ENCODE measurements at places on chromosomes 1 and 21.
A peak's percentile ranks its signal among the peaks of the same experiment; 100 is the strongest.

DNA sequence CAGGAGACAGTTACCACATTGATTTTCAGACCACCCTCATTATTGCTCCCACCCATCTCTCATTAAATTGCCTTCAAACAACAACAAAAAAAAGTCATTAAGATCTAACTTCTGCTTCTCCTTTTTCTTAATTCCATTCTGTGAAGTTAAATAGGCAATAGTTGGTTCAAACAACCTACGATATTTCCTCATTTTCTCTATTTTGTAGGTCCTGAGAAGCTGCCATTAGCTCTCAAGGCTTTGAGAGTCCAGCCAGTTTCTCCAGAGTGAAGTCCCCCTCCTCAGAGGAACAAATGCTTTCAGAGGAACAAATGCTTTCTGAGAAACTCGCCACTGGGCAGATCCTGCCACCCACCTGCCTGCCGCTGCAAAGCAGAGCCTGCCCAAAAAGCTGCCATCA, 125.6 kb downstream of the ETS2 start:
- DNase-seq = no peak

DNA sequence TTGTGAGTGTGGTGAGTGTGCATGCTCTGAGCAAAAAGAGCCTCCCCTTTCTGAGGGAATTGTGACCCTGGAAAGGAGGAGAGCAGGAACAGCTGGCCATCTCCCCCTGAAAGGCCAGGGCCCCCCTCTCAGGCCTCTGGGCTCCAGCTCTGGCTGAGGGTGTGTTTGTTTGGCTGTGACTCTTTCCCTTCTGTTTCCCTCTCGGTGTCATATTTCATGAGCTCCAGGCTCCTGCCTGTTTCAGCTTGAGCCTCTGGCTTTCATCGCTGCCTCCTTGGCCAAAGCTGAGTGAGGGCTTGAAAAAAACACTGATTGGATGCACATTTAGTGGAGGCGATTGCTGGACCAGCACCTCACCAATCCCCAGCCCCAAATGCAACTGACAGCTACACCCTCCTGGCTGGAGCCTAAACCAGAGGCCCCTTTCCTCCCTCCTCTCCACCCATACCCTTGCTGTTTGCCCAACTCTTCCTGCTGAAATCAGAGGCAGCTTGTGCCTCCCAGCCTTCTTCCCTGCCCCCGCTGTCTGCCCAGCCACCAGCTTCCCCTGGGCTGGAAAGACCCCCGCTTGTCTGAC, 64.1 kb downstream of the DDR2 start:
- peak; percentile 97 for DNase-seq

GRCh38 chr1:24749252-24749651, 4.0 kb downstream of the CLIC4 start:
- no peak for DNase-seq

GRCh38 chr21:23455676-23456075, 2151.6 kb downstream of the MRPL39 start:
- DNase-seq = no peak

GRCh38 chr1:113090051-113090450, 17.1 kb downstream of the LRIG2 start:
- DNase-seq = no peak

DNA sequence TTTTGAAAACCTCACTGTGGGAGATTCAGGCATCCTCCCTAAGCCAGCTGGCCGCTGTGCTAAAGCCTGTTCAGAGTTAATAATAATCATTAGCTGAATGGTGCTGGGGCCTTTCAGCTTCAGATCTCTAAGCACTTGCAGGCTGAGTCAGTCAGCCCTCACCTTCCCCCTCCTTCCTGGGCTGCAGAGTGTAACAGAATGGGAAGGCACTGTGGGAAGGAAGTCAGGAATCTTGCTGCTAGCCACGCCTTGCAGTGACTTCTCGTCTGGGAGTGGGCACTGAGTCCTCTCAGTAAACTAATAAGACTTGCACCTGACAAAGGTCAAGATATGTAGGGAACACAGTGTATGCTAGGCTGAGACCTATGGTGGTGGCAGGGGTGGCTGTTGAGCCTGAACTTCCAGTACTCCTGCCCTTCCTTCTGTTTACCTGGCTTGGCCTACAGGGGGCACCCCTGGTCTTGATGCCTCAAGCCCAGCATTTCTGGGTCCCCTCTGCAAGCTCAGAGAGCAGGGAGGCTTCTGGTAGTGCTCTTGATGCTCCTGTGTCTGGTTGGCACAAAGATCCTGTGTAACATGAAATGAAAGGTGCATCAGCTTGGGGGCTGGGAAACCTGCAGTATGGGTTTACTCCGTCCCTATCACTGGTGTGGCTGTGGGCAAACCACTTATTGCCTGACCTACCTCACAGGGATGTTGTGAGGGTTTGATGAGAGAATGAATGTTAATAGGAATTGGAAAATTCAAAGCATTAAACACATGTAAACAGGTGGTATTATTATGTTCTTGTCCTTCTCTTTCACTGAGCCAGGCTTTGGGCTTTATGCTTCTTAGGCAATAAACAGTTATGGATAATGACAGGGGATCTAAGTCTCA, 6.0 kb downstream of the CYB561D1 start:
- DNase-seq = peak; percentile 25

DNA sequence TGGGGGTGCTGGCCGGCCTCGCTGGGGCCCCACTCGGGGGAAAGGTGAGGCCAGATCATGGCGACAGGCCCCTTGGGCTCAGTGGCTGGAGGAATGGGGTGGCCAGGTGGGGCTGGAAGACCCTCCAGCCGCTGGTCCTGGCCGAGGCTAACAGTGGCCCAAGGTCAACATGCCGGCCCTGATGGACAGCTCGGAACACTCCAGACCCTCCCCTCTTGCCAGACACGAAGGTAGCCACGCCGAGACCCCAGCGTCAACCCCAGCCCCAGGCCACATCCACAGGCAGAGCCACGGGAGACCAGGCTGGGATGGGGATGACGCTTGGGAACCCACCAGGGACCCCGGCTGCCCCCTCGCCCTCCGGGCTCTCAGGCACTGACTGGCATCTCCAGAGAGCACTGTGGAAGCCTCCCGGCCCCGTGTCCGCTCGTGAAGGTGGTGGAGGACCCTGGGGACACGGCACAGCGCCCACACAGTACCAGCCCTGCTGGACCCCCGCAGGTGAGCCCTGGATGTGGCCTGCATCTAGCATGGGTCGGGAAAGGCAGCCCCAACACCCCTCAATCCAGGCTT, 905 bp upstream of the C1QTNF12 start:
- no peak for DNase-seq

DNA sequence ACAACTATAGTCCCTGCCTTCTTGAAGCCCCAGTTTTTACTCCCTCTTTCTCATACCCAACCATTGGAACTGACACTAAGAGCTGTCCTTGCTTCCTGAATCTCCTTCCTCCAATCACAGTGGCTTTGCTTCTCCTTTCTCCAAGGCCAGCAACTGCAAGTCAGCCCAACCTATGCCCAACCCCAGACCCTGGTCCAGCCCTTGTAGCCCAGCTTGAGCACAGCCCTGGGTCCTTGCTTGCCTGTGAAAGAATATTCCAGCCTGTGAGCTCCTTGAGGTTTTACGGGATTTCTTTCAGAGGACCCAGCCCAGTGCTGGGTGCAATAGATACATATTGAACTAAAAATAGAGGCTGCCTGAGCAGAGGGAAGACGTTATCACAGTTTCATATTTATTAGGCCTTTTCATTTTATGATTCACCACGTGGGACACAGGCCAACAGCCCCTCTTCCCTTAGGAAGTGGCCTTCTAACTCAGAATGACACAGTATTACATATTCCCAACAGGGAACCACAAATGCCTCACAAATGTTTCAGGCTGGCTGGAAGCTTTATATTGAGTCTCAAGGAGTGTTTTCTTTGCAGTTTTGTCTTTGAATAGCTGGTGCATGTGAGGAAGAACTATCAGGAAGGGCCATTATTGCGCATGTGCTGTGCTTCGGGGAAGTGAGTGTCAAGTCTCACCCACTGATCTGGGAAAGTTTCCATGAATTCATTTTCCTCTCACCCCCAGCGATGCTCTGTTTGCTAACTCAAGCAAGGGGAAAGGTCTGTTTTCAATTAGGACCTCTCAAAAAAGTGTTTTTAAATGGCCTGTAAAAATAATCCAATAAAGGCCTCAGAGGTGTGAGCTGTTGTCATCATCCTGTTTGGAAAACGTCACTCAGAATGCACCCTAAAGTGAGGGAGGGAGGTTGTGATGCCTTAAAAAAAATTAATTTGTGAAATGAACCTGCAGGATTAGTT, 92.3 kb upstream of the NFIA start:
- DNase-seq = no peak

DNA sequence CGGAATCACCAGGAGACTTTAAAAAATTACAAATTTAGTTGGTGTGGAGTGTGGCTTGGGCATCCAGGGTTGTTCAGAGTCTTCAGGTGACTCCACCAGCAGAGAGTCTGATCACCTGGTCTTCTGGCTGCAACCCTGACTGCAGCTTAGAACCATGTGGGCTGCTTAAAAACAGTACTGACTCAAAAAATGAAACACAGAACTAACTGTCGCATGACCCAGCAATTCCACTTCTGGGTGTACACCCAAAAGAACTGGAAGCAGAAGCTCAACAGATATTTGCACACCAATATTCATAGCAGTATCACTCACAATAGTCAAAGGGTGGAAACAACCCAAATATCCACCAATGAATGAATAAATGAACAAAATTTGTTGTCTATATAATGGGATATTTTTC, 17.3 kb downstream of the TLR5 start:
- DNase-seq = no peak

DNA sequence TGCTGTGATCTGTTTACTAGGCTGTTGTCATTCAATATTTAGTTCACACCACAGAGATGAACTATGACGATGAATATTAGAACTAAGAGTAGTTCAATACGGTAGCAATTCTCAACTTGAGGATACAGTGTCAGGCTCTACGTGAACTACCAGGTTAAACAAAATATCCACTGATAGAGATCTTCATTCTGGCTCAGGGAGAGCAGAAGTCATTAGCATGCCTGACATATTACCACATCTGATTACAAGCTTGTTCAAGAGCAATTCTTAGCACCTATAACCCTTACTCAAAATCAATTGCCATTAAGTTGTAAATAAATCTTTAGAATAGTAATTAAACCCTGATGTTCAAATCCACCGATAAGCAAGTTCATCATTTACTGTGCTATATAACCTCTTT, 207.2 kb downstream of the CHRM3 start:
- no peak for DNase-seq

DNA sequence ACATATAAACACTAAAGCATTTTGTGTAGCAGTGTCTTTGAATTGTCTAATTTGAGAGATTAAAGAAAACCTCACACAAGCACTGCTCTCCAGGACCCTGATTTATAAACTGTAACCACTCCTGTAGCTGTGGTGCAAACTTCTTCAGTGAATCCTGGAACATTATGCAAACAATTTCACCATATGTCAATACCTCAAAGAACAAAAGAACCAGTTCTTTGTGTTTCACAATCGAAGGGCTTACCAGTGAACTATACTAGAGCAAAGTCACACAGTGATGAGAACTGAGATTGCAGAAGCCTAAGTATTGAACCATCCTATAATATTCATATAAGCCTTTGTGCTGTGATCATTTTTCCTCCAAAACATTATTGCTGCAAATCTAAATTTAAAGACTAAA, 21.5 kb downstream of the DPH5 start:
- DNase-seq = peak; percentile 1

- no peak for DNase-seq
These were observed 27.2 kb downstream of the PSMG1 start for GRCh38 chr21:39156024-39156423.

GRCh38 chr1:193457676-193458075, 271.3 kb upstream of the B3GALT2 start:
- peak; percentile 5 for DNase-seq

DNA sequence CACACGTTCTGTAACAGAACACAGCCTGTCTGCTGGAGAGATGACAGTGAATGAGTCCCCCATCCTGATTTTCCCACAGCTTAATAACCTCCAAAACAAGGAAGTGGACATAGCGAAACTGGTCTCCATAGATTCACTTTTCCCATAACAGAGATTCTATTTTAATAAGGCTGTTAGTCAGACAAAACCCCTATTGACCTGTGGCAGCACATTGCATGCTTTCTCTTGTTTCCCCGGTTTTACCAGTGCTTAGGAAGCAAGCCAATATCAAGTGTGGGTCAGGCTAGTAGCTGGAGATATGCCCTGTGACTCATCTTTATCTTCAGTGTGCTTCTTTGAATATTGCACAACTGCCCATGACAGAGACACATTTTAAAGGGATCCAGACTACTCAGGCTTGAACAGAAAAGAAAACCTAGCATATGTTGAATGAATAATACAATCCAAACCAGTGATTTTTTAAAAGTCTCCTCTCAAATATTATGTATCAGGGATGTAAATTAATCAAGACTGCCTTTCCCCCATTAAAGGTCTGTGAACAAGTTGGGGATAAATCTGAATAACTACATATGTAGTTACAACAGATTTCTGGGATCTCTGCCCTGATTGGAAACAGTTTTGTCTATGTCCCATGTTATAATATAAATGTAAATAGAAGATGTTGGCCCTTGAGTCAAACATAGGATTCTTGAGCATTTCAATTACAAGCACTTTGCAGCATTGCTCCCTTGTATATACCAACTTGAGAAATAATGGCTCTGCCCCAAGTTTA, 11.9 kb upstream of the CLDN8 start:
- no peak for DNase-seq

GRCh38 chr1:208058267-208058666, 147.3 kb upstream of the CD34 start:
- no peak for DNase-seq

GRCh38 chr1:172185211-172185610, 235.3 kb upstream of the C1orf105 start:
- no peak for DNase-seq

GRCh38 chr1:222525951-222526350, 22.0 kb downstream of the HHIPL2 start:
- DNase-seq = no peak

GRCh38 chr21:44431300-44431699, 24.0 kb upstream of the LRRC3 start:
- no peak for DNase-seq

DNA sequence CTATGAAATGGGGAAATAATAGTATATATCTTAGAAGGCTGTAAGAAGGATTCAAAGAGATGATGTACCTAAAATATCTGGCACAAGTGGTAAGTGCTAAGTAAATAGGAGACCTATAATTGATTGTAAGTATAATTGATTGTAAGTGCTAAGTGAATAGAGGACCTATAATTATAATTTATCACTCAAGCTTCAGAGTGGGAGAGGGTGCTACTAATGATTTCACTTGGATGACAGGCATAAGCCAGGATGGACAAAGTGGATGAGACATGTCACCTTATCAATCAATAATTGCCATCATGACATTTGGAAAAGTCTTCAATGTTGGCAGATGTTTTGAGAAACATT, 11.2 kb downstream of the RCAN1 start:
- DNase-seq = no peak

DNA sequence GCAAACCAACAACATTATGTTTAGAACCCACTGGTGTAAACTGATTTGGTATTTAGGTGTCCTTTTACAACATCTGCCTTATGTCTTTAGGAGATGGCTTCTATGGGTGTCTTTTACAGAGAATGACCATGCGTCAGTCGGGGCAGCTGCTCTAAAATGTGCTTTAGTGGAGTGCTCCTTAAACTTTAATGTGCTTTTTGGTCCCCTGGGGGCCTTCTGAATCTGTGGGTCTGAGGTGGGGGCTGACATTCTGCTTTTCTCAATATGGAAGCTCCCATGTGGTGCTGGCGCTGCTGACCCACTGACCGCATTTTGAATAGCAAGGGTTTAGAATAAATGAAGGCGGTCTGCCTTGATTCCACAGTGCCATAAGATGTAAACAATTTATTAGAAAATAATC, 173.2 kb upstream of the B3GALT2 start:
- no peak for DNase-seq
